ACHN (cell line): ENCODE measurements at places on chromosomes 5 and 9.

GRCh38 chr9:5988265-5988664, 27.2 kb downstream of the RANBP6 start:
- DNase-seq = no peak

- DNase-seq = no peak
Measured at GRCh38 chr9:133113949-133114885, 6.8 kb downstream of the RALGDS start.

GRCh38 chr9:124286292-124286931, 28.7 kb downstream of the NEK6 start:
- DNase-seq = peak; percentile 92

GRCh38 chr5:138978080-138978479, 102.9 kb upstream of the LRRTM2 start:
- peak; percentile 43 for DNase-seq

DNA sequence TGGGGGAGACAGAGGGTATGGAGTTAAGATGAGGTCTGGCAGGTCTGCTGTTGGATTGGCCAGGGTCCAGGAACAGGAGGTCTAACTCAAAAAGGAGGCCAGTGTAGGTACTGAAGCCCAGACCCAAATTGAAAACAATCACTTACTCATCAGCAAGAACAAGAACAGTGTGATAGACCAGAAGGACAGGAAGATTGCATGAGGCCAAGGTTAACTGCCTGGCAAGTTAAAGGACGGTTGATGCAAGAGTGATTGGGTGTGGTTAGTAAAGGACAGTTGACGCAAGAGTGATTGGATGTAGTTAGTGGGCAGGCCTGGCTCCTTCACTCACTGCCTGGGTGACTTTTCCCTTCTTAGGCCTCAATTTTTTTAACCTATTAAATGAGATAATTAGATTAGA, 132.6 kb downstream of the PDZD2 start:
- DNase-seq = no peak

- DNase-seq = no peak
Measured at GRCh38 chr9:976943-977837, 735 bp downstream of the DMRT3 start.

GRCh38 chr5:135345956-135346731, 52.9 kb downstream of the MACROH2A1 start:
- DNase-seq = no peak

- no peak for DNase-seq
Measured at GRCh38 chr5:175207321-175208040, 236.5 kb downstream of the DRD1 start.

GRCh38 chr9:125774106-125774505, 26.9 kb downstream of the PBX3 start:
- no peak for DNase-seq

GRCh38 chr5:87169300-87169991, 98.2 kb upstream of the RASA1 start:
- no peak for DNase-seq

- peak; percentile 75 for DNase-seq
Measured at GRCh38 chr5:147391781-147392180, 118.1 kb downstream of the DPYSL3 start.

- no peak for DNase-seq
Measured at GRCh38 chr9:6944896-6945295, 187.1 kb downstream of the KDM4C start.

GRCh38 chr9:16112116-16112515, 559.3 kb downstream of the CCDC171 start:
- DNase-seq = no peak

GRCh38 chr9:17402309-17402708, 176.6 kb upstream of the SH3GL2 start:
- peak; percentile 40 for DNase-seq

DNA sequence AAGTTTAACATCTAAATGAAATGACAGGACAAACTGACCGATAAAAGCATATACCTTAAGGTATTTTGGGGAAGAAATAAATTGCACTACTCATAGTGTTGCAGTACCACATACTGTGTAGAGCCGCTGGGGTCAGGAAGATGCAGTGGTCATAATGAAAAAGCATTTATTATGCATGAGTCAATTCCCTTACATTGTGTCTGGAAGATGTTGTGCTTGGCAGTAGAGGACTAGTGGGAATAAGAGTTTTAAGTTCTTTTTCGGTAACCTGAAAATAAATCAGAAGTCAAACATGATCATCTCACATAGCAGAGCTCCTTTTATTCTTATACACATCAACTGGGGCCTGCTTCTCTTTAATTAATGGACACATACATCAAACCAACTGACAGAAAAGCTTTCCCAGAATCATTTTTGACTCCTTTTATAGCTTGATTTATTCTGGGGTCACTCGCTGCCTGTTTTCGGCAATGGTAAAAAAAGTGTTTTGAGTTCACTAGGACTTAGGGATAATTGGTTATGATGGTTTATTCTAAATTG, 262.5 kb upstream of the CHD1 start:
- no peak for DNase-seq

GRCh38 chr5:43798740-43799139, 195.8 kb downstream of the NNT start:
- DNase-seq = no peak

- no peak for DNase-seq
Measured at GRCh38 chr5:140035881-140036280, 7.2 kb downstream of the NRG2 start.

GRCh38 chr5:2847608-2848007, 96.1 kb upstream of the IRX2 start:
- no peak for DNase-seq

DNA sequence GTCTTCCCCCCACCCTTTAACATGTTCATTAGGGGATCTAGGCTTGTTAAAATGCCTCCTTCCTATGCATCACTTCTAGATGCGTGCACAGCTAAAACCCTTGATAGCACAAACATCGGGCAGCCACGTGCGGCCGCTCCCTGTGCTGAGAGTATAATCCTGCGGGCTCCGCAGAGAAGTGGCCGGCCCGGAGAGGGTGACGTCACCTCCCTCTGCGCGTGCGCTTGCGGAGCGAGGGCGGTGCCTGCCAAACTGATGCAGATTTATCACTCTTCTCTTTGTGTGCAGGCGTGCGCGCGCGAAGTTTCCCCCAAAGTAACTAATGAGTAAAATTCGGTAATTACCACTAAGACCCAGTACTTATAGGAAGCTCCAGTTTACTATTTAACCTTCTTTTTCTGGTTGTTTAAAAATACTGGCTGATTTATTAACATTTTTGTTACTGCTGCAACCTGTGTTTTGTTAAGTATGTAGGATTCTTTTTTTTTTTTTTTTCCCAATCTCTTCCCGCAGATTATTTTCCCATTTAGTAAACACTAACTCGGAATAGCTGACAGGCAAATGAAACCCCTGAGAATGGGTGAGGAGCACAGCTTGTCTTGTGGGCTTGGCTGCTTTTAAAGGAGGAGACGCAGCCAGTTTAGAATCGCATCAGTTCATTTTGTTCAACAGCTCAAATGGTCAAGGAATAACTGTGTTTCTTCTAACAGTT, 121.6 kb downstream of the TRIO start:
- DNase-seq = peak; percentile 93

GRCh38 chr9:26781906-26782305, 110.7 kb downstream of the CAAP1 start:
- DNase-seq = no peak

- no peak for DNase-seq
Measured at GRCh38 chr9:128809831-128810230, 8.5 kb upstream of the ENDOG start.

- DNase-seq = no peak
Measured at GRCh38 chr9:4084435-4084818, 215.4 kb downstream of the GLIS3 start.

GRCh38 chr5:14900693-14901461, 29.3 kb upstream of the ANKH start:
- DNase-seq = no peak

DNA sequence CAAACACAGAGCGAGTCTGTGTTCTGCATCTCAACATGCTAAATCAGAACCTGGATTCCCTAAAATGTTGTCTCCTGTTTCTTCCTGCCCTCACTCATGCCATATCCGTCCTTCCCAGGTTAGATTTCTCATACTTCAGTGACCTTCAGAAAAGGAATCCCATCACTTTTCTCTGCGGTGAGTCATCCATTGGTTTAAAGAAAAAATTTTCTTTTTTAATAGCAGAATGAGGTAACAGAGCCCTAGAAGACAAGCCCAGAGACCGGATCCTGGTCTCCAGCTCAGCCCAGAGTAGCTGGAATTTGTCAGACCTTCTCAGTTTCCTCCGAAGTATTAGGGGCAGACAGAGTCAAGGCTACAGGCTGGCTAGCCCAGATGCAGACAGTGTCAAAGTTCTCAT, 143.2 kb upstream of the DMRT1 start:
- DNase-seq = peak; percentile 62

- DNase-seq = peak; percentile 32
Measured at GRCh38 chr9:33165263-33166151, 1.6 kb downstream of the B4GALT1 start.

DNA sequence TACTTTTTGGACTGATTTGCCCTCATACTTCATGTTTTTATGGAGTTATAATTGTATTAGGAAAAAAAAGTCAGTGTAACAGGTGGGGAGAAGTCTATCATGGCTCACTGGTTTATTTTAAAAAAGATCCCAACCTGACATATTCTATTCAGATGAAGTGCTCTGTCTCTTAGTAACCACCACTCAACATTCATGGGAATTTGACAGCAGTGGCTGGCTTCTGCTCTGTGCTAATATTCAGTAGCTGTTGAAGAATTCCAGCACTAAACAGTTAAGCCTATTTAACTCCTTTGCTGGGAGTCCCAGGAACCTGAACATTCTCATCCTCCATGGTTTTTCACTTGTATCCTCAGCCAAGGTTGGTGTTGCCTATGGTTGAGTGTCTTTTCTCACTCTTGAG, 23.1 kb downstream of the CMYA5 start:
- DNase-seq = no peak

DNA sequence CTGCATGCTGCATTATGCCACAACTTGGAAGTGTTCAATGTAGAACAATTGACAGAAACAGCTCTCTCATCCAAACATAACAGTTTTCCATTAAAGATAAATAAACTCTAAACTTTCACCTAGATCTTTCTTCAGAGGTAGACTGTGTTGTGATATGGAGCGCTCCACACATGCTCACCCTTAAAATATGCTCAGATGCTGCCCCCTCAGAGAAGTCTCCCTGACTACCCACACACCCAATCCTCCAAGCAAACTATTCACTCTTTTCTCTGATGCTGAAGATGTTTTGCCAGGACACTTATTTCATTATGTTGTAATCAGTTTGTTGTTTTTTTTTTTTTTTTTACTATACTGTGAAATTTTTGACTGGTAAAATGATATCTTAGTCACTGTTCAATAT, 206.6 kb upstream of the RASA1 start:
- no peak for DNase-seq

DNA sequence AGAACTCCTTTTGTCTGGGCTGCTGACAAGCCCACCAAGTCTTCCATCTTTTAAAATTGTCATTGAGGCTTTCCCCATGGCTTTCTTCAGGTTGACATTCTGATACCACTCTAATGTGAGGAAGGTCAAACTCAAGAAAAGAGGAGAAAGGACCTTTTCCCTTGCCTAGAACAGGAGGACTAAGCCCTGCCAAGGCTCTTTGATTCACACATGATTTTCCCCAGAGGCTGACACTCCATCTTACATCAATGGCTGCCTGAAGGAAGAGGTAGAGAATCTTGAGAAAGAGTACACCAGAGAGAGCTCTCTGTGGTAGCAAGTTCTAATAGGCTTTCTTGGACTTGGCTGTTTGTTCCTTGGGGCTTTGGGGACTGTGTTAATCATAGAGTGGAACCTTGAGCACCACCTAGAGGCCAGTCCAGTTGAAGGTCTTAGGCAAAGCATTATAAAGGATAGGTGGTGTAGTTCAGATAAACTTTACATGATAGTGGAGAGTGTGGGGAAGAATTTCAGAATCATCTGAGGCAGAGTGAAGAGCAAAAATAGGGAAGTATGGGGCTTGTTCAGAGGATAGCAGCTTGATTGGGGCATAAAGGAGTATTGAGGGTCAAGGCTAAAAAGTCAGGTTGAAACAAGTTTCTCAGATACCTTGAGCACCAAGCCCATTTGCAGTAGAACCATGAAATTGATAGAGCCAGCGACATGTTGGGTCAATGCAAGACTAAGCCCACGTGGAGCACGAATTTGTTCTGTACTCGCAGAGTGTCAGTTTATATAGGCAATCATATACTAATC, 36.7 kb downstream of the NDFIP1 start:
- peak; percentile 56 for DNase-seq

DNA sequence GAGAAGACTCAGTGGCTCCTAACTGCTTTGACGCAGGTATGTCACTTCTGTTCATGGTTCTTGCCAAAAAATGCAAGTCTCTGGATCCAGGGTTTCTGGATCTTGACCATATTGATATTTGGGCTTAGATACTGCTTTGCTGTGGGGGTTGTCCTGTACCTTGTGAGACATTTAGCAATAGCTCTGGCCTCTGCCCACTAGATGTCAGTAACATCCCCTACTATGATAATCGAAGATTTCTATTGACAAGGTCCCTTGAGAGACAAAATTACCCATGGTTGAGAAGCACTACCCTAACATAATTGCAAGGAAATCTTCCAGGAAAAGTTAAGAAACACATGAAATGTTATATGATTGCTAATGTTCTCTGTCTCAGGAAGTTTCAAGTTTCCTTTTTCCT, 285.4 kb downstream of the TMEM232 start:
- peak; percentile 40 for DNase-seq
